ENCODE measurements at places on chromosomes 4 and X. TPM values are rescaled to one million over a fixed set of nuclear protein-coding genes. Genes with fewer than 3 reads are reported as not detected.

GRCh38 chr4:86730310-86730709 lies 118.9 kb downstream of the SLC10A6 start:
- no peak for DNase-seq

GRCh38 chrX:7269589-7269988 lies 121.6 kb upstream of the PUDP start:
- no peak for DNase-seq

- DNase-seq, result no peak
Observed at GRCh38 chr4:147368948-147369347, 111.9 kb upstream of the EDNRA start.

RPA4 gene
- 0.94 TPM for total RNA-seq

CFP gene
- 1.7 TPM for total RNA-seq

All from thyroid gland (tissue), 4 donors.